Tibial nerve (tissue), 4 donors: ENCODE measurements at places on chromosomes 7 and 10.

GRCh38 chr10:49656845-49657493, 22.5 kb upstream of the C10orf53 start:
- DNase-seq: no peak

DNA sequence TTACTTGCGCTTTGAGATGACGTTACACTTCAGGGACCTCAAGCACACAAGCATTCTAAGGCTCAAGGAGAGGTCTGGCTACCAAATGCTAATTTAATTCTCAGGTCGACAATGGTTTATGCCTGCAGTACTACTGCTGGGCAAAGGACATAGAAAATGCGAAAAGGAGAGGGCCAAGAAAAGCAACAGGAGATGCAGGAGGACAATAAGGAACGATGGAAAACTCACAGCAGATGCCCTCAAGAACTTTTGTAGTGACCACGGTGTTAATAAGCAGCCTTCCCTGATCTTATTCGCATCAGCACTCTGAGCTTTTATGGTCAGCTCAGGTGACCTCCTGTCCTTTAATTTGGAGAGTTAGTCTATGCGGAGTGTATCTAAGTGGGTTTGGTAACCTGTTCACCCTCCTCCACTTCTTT, 146.3 kb downstream of the GPR85 start:
- no peak for DNase-seq

GRCh38 chr10:30431435-30431911, 2.5 kb upstream of the MAP3K8 start:
- DNase-seq: no peak

DNA sequence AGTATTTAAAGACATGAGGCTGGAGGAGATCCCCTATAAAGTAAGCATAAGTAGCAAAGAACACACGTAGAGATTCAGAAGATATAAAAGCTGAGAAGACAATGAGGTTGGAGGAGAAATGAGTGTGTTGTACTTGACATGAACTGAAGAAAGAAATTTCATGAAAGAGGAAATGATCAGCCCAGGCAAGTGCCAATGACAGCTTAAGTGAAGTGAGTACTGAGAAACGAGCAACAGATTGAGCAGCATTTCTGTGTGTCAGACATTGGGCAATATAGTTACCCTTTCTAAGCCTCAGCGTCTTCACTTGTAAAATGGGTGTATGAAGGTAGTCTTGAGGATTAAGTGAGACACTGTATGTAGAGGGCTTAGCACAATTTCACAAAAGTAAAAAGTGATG, 4.8 kb upstream of the LIPA start:
- DNase-seq: no peak

- no peak for DNase-seq
Observed at GRCh38 chr7:85521108-85521694, 334.3 kb upstream of the SEMA3D start.

GRCh38 chr10:62422068-62422590, 48.0 kb downstream of the ZNF365 start:
- DNase-seq: no peak
